AG20443 (cell line): ENCODE measurements at places on chromosomes 11 and 22.

DNA sequence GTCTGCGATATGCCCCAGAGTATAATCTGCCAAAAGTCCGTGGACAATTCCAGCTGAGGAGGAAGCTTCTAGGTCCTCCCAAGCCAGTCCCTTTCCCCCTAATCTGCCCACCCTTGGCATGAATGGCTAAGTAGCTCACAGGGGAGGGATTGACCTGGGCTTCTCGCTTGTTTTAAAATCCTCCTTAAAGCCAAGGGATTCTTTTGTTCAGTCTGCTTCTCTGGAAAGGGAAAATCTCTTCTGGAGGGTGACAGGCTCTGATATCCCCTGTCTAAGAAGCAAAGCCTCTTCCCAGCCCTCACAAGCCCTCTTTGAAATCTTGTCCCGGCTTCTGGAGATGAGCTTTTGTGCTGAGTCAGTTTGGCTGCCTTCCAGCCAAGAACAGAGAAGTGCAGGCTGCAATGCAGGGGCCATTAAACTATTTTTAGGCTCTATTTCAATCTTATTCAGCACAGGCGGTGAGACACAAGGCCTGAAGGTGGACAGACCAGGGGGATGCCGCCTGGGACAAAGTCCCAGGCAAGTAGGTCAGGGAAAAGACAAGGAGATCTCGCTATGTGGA, 23.9 kb downstream of the NEFH start:
- peak; percentile 84 for DNase-seq

DNA sequence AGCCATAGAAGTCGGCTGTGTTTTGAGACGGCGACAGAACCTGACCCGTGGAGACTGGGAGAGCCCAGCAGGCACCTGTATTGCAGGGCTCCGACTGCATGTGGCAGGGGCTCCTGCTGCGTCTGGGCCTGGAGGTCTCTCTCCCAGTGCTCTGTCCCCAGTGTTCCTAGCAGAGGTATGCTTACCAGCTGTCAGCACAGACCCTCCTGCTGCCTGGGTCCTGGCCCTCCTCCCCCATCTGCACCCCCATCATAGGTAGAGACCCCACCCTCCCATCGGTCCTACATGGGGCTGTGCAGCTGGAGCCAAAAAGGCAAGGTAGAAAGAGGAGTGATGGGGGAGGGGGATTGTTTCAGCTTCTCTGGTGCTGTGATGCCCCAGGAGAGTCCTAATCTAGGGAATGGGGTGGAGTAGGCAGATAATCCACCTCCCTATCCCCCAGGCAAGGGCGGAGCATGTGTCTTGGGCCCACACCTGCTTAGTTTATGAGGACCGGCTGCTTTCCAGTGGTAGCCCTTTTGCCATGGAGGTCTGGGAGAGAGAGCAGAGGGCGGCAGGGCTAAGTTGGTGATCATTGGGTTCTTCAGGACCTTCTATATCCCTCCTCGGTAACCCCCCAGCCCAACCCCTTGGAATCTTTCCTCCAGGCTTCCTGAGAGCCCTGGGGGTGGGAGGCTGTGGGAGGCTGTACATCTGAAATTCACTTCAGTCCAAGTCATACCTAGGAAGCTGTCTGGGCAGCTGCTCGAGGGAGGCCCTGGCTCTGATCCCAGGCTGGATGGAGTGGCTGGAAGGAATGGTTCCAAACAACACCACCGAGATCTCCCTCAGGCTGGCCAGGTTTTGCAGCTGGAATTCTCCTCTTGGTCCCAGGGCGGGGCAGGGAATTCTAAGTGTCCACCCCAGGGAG, 5.3 kb downstream of the SLC7A4 start:
- DNase-seq: peak; percentile 74

DNA sequence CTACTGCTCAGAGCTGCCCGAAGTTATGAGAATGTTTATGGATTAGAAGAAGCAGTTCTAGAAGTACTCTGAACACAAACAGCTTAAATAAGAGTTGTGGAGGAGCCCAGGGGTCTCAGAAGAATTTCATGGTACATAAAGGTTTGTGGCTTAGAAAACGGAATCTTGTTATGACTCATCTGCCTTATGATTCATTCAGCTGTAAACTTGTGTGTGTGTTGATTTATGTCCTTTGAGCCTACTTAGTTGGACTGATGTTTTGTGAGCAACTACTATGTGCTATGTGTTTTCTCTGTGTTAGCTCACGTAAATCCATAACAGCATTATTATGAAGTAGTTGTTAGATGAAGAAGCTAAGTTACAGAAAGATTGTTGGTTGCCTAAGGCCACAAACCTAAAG, 203.7 kb downstream of the PGR start:
- no peak for DNase-seq

GRCh38 chr11:61574611-61575010, 6.3 kb downstream of the SYT7 start:
- DNase-seq: no peak

DNA sequence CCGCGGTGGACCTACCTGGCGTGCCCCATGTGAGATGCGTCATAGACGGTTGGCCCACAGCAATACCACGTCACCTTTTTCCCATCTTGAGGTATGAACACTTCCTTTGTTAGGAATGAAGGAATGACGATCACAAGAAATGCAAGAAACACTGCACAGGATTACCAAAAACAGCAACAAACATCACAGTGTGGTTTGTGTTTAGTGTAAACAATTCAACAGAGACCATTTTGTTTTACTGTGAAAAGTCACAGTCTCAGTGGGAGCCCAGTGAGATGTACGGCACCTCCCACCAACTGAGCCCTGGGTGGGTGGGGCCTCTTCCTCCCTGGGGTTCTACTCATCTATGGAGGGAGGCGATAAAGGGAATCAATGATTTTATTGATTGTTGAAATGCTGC, 16.3 kb downstream of the CARS1 start:
- DNase-seq: no peak

DNA sequence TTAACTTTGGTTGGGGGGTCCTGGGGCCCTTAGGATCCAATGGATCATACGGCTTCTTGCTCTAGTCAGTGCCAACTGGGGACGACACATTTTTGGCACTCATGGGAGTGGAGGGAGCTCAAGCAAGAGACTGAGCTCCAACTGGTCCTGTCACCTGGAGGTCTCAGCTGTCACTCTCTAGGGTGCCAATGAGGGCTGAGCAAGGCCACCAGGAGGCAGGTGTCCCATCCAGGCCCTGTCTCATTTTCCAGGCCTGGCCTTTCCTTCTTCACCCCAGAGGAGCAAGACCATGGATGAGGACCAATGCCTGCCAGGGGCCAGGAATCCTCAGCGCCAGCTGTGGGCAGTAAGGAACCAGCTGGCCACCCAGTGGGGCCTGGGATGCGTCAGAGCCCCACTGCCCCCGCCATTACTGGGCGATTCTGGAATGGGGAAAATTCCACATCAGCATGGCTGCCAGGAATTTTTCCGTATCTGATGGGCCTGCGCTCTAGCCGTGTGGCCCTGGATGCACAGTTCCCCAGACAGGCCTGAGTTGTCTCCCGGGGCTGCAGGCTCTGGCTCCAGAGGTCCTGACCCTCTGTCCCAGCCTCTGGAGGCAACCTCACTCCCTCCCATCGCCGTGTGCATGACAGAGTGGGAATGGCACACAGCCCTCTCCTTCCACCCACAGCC, 669 bp upstream of the GAL3ST1 start:
- DNase-seq: peak; percentile 40

- DNase-seq: no peak
These were observed 33.7 kb upstream of the MPPED1 start for GRCh38 chr22:43377896-43378704.

DNA sequence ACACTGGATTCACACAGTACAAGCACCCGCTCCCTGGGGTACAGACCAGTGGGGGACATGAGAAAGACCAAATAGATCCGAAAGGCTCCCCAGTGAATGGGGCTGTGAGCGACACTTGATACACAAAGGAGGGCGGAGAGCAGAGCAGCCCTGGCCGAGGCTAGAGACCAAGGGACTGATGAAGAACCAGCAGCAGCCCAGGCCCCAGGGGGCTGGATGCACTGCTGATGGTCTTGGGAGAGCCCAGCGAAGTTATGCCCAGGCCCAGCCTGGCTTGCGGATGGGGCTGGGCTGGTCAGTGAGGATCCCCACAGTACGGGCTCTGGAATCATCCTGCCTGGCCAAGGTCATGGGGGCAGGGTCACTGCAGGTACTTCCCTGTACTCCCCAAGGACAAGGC, 23.2 kb downstream of the ARHGAP1 start:
- DNase-seq: no peak

GRCh38 chr22:23203452-23204124, 23.3 kb downstream of the BCR start:
- no peak for DNase-seq

DNA sequence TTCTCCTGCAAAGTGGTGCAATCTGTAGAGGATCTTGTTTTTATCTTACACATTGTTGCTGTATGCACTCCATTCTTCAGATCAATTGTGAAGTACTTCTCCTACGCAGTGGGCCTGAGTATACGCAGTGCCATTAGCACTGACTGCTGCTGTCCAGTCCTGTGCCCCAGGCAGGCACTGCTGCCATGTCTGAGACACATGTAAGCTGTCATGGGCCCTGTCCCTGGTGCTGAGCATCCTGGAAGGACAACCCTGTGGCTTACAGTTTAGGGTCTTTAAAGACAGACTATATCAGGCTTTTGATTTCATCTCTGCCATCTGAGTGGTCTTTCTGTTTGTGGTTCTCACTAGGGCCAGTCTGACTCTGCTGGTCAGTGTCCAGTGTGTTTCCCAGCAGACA, 44.8 kb upstream of the PTPN5 start:
- DNase-seq: no peak

GRCh38 chr11:86497310-86497709, 122.6 kb downstream of the CCDC81 start:
- DNase-seq: peak; percentile 66

DNA sequence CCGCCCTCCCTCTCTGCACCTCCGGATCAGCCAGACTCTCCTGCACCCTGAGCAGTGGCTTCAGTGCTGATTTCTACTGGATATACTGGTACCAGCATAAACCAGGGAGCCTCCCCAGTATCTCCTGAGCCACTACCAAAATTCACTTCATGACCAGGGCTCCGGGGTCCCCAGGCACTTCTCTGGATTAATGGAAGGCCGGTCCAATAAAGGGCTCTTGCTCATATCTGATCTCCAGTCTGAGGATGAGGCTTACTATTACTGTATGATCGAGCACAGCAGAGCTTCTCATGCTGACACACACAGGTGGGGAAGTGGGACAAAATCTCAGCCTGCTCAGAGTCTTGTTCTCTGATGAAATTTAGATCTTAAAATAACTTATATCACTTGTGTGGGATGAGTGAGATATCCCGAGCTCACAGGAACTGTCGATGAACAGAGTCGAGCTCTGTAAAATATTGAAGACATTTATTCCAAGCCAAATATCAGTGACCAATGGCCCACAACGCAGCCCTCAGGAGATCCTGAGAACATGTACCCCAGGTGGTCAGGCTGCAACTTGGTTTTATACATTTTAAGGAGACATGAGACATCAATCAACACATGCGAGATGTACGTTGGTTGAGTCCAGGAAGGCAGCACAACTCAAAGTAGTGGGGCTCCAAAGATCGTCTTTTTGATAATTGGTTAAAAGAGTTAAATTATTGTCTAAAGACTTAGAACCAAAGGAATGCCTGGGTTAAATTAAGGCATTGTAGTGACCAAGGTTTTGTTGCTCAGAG, 93.0 kb upstream of the TOP3B start:
- no peak for DNase-seq

- DNase-seq: peak; percentile 67
These were observed 1.9 kb upstream of the ADM start for GRCh38 chr11:10302744-10303557.

DNA sequence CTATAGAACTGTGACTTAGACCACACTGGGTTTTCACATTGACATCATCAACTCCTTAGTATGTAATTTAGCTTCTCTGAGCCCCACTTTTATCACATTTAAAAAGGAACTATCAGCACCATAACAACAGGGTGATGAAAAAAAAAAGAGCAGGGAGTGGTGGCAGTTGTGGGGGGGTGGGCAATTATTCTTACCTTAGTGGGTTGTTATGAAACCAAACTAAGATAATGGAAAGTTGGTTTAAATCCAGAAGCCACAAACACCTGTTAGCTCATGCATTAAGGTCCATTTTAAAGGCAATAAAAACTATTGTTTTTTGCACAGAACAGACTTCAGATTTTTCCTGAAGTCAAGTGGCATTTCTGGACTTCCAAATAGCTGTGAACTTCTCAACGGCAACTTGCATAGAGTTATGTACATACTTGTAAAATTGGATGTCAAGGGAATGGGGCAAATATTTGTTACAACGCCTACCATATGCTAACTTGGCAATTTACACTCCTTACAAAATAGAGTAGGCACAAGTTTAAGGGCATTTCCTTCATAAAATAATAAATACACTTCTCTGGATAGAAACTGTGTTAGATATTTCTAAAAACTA, 793.6 kb downstream of the DLG2 start:
- no peak for DNase-seq
